Esophagus squamous epithelium (tissue), 5 donors: ENCODE measurements at places on chromosomes 7 and 10.

DNA sequence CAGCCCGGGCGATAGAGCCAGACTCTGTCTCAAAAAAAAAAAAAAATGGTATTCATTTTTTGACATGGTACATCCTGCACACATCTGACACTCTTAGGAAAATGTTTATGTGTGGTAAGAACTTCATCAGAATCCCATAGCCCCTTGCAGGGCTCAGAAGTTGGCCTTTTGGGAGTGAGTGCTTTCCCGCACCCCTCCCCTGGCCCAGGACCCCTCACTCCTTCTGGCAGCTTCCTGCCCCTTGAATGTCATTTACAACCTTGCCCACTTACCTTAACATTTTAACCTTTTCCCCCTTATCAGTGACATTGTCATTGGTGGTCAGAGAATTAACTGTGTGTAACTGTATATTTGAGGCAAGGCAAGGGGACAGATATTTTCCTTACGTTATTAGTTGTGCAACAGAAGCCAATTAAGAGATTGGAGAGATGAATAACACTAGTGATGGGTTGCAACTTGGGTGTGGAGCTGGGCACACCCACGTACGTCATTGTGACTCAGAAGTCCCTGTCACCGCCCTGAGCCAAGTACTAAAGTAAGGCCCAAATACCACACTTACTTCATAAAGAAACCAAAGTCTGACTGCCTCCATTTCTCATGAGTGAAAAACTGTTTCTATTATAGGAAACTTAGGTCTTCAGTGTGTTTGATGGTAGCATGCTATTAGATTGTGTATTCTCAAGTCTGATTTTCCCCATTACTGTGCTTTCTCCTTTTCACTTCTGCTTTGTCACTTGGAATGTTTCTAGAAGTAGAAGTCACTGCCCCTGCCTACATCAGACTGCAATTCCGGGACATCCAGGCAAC lies 31.6 kb downstream of the OGDH start:
- no peak for DNase-seq
- H3K27me3 ChIP-seq = no peaks in the 10 kb centered on the region
- H3K4me3 ChIP-seq = no peak overlapping the region
- H3K4me1 ChIP-seq = peaks cover 75% of the 10 kb centered on the region

DNA sequence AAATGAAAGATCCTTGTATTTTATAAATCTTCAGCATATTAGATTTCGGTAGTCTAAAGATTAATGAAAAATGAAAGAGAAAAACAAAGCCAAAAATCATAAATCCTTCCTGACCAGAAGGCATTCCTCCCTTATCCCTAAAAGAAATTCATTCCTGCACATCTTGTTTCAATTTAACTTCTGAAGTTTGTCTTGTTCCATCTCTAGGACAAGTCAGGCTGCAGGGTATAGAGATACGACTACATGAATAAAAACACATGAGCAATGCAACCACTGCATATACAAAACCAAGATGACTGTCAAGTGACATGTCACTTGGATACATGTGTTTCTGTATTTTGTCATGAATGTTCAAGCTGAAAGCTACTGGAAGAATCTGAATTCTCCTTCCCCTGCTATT lies 214.9 kb downstream of the JAZF1 start:
- H3K36me3 ChIP-seq = no peaks in the 10 kb centered on the region
- no peak for DNase-seq

- H3K27me3 ChIP-seq = no peaks in the 10 kb centered on the region
- no peaks in the 10 kb centered on the region for H3K36me3 ChIP-seq
- no peak overlapping the region for H3K4me3 ChIP-seq
- no peak overlapping the region for H3K27ac ChIP-seq
- peaks cover 10% of the 10 kb centered on the region for H3K4me1 ChIP-seq
These were observed 53.0 kb downstream of the PDZD8 start for GRCh38 chr10:117322260-117322659.

- peaks cover 62% of the 10 kb centered on the region for H3K27me3 ChIP-seq
- no peak overlapping the region for H3K4me3 ChIP-seq
- no peaks in the 10 kb centered on the region for H3K36me3 ChIP-seq
- peak overlapping the region; percentile 28 for H3K27ac ChIP-seq
These were observed 52.1 kb downstream of the RBM17 start for GRCh38 chr10:6140965-6141295.

GRCh38 chr10:4602764-4603491 lies 223.1 kb upstream of the AKR1E2 start:
- H3K4me1 ChIP-seq = no peaks in the 10 kb centered on the region
- no peaks in the 10 kb centered on the region for H3K27me3 ChIP-seq
- no peaks in the 10 kb centered on the region for H3K36me3 ChIP-seq
- no peak overlapping the region for H3K27ac ChIP-seq
- DNase-seq = no peak

- H3K27ac ChIP-seq = no peak overlapping the region
- no peak overlapping the region for H3K4me3 ChIP-seq
- H3K27me3 ChIP-seq = no peaks in the 10 kb centered on the region
- DNase-seq = no peak
These were observed 132.2 kb upstream of the PLXNA4 start for GRCh38 chr7:132708470-132708869.

DNA sequence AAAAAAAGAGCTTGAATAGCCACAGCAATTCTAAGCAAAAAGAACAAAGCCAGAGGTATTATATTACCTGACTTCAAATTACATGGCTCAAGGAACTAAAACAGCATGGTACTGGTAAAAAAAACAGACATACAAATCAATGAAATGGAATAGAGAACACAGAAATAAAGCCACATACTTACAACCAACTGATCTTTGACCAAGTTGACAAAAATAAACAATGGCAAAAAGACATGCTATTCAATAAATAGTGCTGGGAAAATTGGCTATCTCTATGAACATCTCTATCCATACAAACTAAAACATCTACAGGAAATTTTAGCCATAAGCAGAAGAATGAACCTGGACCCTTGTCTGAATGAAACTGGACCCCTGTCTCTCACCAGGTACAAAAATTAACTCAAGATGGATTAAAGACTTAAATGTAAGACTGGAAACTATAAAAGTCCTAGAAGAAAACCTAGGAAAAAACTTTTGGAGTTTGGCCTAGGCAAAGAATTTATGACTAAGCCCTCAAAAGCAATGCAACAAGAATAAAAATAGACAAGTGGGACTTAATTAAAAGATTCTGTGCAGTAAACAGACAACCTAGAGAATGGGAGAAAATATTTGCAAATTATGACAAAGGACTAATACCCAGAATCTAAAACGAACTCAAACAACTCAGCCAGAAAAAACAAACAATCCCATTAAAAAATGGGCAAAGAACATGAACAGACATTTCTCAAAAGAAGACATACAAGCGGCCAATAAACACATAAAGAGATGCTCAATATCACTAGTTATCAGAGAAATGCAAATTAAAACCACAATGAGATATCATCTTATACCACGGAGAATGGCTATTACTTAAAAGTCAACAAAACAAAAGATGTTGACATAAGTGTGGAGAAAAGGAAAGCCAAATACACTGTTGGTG lies 72.8 kb upstream of the DDC start:
- no peak overlapping the region for H3K27ac ChIP-seq
- no peak for DNase-seq
- H3K36me3 ChIP-seq = no peaks in the 10 kb centered on the region
- no peaks in the 10 kb centered on the region for H3K4me1 ChIP-seq
- no peak overlapping the region for H3K4me3 ChIP-seq

GRCh38 chr7:29217113-29217512 lies 22.5 kb downstream of the CHN2 start:
- no peaks in the 10 kb centered on the region for H3K36me3 ChIP-seq
- H3K27ac ChIP-seq = no peak overlapping the region
- H3K4me3 ChIP-seq = no peak overlapping the region

- H3K27ac ChIP-seq = no peak overlapping the region
- DNase-seq = no peak
- H3K27me3 ChIP-seq = no peaks in the 10 kb centered on the region
- no peak overlapping the region for H3K4me3 ChIP-seq
- no peaks in the 10 kb centered on the region for H3K4me1 ChIP-seq
- H3K36me3 ChIP-seq = no peaks in the 10 kb centered on the region
These were observed 220.3 kb downstream of the EBF3 start for GRCh38 chr10:129743738-129744133.

DNA sequence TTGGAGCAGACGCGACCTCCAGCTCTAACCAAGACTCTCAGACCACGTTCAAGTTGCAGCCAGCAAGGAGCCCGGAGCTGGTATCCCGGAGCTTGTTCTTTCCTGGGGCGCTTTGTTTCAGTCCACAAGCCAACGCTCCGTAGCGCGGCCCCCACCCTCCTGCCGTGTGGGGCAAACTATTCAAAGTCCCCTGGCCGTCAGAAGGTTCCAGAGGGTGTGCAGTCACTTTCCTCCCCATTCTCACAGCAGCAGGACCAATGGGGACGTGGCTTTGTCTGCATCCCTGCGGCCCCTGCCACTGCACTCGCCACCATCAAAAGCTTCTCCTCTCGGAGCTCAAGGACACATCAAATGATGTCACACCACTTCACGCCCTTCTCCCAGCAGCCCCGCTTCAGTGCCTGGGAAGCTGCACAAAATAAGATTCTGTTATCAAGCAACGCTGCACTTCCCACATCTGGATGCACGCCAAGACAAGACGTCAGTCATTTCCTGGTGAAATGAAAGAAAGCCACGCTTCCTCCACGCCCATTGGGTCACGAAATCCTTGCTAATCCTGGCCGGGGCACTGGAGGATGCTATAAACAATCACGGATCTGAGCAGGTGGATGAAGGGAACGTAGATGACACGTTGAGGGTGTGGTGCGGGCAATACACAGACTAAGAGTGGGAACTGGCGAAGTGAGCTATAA lies 348.2 kb downstream of the PTPRN2 start:
- no peaks in the 10 kb centered on the region for H3K4me1 ChIP-seq
- H3K27ac ChIP-seq = no peak overlapping the region
- no peaks in the 10 kb centered on the region for H3K27me3 ChIP-seq
- no peaks in the 10 kb centered on the region for H3K36me3 ChIP-seq
- H3K4me3 ChIP-seq = no peak overlapping the region
- no peak for DNase-seq

GRCh38 chr7:136294977-136295376 lies 317.8 kb upstream of the MTPN start:
- H3K27me3 ChIP-seq = no peaks in the 10 kb centered on the region
- H3K4me3 ChIP-seq = no peak overlapping the region
- no peak overlapping the region for H3K27ac ChIP-seq

GRCh38 chr7:3634396-3634795 lies 333.3 kb downstream of the SDK1 start:
- H3K36me3 ChIP-seq = no peaks in the 10 kb centered on the region
- H3K27ac ChIP-seq = no peak overlapping the region
- H3K4me1 ChIP-seq = no peaks in the 10 kb centered on the region

DNA sequence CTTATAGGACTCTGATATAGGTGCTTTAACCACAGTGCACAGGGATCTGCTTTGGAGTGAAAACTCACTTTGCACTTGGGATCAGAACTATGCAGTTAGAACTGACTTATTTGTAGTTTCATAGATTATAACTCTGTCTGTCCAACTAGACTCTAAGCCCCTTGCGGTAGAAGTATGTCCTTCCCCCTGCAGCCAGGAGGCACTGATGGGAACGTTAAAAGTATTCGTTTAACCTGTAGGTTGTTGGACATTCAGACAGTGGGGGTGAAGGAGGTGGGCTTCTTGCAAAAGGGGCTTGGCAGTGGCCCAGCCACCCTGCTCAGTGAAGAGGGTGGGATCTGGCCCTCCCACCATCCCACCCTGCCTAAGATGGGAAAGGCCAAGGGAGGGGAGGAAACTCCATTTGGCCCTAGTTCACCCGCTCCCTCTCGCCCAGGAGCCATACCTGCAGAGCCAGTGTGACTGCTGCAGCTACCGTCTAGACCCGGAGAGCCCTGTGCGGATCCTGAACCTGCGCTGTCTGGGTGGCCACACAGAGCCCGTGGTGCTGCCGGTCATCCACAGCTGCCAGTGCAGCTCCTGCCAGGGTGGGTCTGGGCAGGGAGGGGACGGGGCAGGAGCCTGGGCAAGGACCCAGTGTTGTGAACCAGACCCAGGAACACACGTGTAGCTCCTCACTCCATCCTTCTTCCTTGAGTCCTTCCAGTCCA lies 5.7 kb upstream of the ZNF862 start:
- H3K36me3 ChIP-seq = no peaks in the 10 kb centered on the region
- no peak overlapping the region for H3K4me3 ChIP-seq
- H3K27me3 ChIP-seq = no peaks in the 10 kb centered on the region

DNA sequence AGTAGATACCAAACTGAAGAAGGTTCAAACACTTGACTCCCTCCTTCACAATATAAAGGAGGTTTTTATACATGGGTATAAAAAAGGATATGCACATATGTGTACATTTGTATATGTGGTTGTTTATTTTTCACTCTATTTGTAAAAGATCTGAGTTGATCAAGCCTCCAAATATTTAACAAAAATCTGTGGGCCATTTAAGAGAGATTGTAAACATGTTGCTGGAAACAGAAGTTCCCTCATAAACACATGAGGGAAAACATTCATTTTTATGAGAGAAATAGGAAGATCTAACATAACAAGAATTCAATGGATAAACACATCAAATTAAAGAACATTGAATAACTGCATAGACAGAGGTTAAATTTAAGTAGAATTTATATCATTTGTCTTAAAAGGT lies 81.7 kb downstream of the COL28A1 start:
- DNase-seq = no peak
- no peaks in the 10 kb centered on the region for H3K27me3 ChIP-seq
- no peaks in the 10 kb centered on the region for H3K36me3 ChIP-seq
- H3K27ac ChIP-seq = no peak overlapping the region
- no peaks in the 10 kb centered on the region for H3K4me1 ChIP-seq

DNA sequence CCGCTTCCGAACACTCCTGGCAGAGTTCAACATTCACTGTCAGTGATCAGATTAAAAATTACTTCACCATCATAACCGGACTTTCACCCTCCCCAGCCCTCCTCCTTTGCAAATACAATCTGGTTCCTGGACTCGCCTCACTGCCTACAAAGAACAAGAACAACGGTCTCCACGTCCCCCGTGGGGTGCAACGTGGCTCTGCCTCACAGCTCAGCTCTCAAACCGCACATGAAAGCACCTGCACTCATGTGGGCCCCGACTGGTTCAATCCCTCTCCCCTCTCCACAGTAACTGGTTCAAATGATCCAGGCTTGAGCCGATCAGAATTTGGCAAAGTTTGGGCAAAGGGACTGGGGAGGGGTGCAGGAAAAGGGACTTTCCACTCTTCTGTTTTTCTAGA lies 21.0 kb downstream of the ASB13 start:
- H3K4me3 ChIP-seq = no peak overlapping the region
- H3K27ac ChIP-seq = peak overlapping the region; percentile 72
- H3K27me3 ChIP-seq = no peaks in the 10 kb centered on the region

DNA sequence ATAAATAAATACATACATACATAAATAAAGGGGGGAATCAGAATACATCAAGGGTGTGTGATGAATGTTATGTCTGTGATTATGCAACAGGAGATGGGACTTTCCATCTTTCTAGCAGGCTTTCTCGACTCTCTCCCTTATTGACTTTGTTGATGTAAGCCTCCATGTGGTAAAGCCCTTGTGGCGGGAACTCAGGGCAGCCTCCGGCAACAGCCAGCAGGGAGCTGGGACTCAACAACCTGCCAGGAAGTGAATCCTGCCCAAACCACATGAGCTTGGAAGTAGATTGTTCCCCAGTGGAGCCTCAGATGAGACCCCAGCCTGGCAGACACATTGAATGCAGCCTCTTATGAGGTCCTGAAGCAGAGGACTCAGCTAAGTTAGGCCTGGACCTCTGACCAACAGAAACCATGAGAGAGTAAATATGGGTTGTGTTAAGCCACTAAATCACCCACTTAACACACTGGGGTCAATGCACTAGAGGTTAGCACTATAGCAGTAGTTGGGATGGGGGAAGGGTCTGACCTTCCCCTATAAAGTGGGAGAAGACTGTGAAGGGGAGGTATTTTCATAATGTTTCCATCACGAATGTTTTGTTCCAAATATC lies 104.0 kb downstream of the JCAD start:
- no peaks in the 10 kb centered on the region for H3K36me3 ChIP-seq
- no peak for DNase-seq
- no peak overlapping the region for H3K27ac ChIP-seq
- H3K4me1 ChIP-seq = peaks cover 59% of the 10 kb centered on the region
- no peaks in the 10 kb centered on the region for H3K27me3 ChIP-seq
